Tongue (tissue), 3 donors: ENCODE measurements at places on chromosomes 5 and 9.
A peak's percentile ranks its signal among the peaks of the same experiment; 100 is the strongest.

DNA sequence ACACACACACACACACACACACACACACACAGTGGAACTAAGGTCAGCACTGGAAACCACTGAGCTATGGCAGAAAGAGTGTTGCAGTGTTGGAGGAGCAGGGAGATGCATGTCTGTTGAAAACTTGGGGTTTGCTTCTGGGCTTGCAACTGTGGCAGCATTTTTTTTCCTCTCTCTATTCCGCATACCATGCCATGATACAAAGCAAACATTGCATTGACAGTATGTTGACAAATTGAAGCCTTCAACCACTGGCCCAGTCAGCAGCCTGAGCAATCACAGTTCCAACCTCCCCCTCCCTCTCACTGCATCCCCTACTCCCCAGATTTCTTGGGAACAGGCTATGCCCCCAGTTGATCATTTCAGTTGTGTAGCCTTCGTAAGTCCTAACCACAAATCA lies 478.1 kb upstream of the WWC1 start:
- DNase-seq = no peak

GRCh38 chr9:134564431-134565170 lies 77.0 kb upstream of the COL5A1 start:
- DNase-seq = peak; percentile 51

DNA sequence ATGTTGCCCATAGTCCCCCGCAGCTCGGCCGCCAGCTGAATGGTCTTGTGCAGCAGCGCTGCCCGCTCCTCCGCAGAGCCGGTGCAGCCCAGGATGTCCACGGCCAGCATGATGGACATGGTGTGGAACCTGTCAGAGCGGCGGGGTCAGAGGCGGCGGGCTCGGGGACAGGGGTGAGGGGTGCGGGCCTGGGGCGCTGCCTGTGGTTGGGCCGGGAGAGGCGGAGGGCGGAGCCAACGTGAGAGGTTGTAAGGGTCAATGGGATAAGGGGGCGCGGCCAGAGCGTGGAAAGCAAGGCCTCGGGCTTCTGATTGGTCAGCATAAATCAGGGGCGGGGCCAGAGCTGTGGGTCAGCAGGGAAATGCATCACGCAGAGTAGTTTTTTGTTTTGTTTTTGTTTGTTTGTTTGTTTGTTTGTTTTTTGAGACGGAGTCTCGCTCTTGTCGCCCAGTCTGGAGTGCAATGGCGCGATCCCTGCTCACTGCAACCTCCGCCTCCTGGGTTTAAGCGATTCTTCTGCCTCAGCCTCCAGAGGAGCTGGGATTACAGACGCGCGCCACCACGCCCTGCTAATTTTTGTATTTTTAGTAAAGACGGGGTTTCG lies 6.8 kb upstream of the TOR2A start:
- peak; percentile 43 for DNase-seq

- DNase-seq = peak; percentile 78
Observed at GRCh38 chr5:143106174-143106573, 297.3 kb downstream of the NR3C1 start.

- DNase-seq = no peak
Observed at GRCh38 chr9:79670269-79670961, 98.7 kb downstream of the TLE4 start.

DNA sequence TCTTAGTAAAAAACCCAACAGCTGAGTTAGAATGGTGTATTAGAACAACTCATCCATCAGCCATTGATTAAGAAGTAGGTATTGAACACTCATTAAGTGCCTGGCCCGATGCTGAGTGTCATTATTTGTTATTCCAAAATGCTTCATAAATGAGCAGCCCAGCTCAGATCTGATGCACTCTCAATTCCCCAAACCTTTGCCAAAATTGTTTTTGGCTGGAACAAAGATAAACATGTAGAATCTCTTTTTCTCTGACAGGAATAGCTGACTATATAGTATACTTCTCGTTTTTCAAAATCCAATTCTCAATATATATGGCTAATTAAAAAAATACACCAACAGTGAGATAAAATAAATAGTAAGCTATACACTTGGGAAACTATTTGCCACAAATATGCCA lies 20.0 kb upstream of the ANKRD55 start:
- DNase-seq = no peak

- peak; percentile 38 for DNase-seq
Observed at GRCh38 chr9:93306081-93306480, 122.1 kb downstream of the WNK2 start.

DNA sequence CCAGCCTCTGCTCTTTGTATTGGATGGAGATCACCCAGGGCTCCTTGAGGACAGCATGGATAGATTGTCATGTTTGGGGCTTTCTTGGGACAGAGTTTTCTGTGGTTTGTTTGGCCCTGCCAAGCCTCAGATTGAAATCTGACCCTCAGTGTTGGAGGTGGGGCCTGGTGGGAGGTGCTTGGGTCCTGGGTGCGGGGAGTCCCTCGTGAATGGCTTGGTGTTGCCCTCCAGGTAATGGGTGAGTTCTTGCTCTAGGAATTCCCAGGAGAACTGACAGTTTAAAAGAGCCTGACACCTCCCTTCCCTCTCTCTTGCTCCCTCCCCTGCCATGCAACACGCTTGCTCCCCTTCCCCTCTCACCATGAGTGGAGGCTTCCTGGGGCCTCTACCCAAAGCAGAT lies 48.6 kb upstream of the OLFM1 start:
- no peak for DNase-seq

GRCh38 chr5:3736466-3736865 lies 140.8 kb downstream of the IRX1 start:
- DNase-seq = no peak

GRCh38 chr9:115522912-115523311 lies 405.0 kb upstream of the TNC start:
- DNase-seq = peak; percentile 89

GRCh38 chr5:151925340-151925739 lies 689 bp upstream of the GLRA1 start:
- DNase-seq = no peak

GRCh38 chr9:129225815-129226214 lies 47.8 kb upstream of the IER5L start:
- DNase-seq = peak; percentile 79

GRCh38 chr5:132437604-132438266 lies 52.8 kb downstream of the IRF1 start:
- DNase-seq = peak; percentile 59

DNA sequence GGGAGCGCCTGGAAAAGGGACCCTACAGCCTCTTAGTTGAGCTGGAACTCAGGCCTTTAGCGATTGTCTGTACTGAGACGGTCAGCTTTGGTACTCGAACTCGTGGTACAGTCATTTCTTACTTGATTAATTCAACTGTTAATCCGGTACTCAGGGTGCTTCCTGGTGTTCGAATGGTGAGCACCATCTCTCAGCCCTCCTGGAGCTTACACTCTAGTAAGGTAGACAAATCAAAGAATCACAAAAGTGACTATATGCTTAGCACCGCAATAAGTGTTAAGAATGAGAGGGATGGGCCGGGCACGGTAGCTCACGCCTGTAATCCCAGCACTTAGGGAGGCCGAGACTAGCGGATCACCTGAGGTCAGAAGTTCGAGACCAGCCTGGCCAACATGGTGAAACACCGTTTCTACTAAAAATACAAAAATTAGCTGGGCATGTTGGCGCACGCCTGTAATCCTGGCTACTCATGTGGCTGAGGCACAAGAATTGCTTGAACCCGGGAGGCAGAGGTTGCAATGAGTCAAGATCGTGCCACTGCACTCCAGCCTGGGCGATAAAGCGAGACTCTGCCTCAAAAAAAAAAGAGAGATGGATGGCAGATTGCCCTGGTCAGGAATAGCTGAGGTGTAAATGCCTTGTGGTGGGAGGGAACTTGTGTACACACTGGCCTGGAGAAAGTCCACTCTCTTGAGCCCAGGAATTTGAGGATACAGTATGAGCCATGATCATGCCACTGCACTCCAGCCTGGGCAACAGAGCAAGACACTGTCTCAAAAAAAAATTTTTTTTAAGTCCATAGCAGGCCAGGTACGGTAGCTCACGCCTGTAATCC lies 981 bp downstream of the TCOF1 start:
- no peak for DNase-seq
